ENCODE measurements at places on chromosomes 13 and 19. TPM values are rescaled to one million over a fixed set of nuclear protein-coding genes. Genes with fewer than 3 reads are reported as not detected.

The ZNF616 gene
- 11.0 TPM for total RNA-seq

The KLK14 gene
- 0.57 TPM for total RNA-seq

The SYNGR4 gene
- not detected for total RNA-seq

The VSTM1 gene
- total RNA-seq, result not detected

The PEAK3 gene
- total RNA-seq, result 0.93 TPM

The FPR3 gene
- total RNA-seq, result 21.2 TPM

DNA sequence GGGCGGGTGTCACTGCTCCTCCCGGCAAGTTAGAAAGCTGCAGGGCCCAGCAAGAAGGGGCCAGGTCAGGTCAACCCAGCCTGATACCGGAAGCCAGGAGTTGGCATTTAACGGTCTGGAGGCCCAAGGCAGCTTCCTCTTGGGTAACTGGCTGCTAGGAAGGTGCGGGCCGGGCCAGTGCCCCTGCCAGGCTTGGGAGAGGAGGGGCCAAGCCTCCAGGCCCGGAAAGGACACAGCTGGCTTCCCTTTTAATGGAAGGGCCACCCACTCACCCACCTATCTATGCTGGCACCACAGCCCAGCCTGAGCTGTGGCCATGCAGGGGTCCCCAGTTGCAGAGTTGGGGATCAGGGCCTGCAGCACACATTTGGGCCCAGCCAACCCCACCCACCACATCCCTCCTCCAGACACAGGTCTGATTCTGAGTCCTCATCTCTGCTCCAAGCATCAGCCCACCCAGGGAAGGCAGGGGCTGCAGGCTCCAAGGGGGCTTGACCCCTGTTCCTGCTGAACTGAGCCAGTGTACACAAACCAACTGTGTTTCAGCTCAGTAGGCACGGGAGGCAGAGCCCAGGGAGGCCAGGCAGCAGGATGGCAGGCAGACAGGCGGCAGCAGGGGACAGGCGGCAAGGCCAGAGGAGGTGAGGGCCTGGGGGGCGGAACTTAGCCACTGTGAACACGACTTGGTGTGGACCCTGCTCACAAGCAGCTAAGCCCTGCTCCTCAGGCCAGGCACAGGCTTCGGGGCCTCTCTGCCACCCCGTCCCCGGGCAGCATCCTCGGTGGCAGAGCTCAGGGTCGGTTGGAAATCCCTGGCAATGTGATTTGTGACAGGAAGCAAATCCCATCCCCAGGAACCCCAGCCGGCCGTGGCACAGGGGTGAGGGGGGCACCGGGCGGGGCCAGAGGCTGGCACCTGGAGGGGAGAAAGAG lies 40.8 kb downstream of the ZSWIM4 start:
- H3K4me1 ChIP-seq, result no peaks in the 10 kb centered on the region
- H3K27me3 ChIP-seq, result no peaks in the 10 kb centered on the region
- peaks cover 4% of the 10 kb centered on the region for H3K36me3 ChIP-seq
- peak; percentile 86 for DNase-seq
- H3K27ac ChIP-seq, result peak overlapping the region; percentile 37
- no peak overlapping the region for H3K4me3 ChIP-seq

DNA sequence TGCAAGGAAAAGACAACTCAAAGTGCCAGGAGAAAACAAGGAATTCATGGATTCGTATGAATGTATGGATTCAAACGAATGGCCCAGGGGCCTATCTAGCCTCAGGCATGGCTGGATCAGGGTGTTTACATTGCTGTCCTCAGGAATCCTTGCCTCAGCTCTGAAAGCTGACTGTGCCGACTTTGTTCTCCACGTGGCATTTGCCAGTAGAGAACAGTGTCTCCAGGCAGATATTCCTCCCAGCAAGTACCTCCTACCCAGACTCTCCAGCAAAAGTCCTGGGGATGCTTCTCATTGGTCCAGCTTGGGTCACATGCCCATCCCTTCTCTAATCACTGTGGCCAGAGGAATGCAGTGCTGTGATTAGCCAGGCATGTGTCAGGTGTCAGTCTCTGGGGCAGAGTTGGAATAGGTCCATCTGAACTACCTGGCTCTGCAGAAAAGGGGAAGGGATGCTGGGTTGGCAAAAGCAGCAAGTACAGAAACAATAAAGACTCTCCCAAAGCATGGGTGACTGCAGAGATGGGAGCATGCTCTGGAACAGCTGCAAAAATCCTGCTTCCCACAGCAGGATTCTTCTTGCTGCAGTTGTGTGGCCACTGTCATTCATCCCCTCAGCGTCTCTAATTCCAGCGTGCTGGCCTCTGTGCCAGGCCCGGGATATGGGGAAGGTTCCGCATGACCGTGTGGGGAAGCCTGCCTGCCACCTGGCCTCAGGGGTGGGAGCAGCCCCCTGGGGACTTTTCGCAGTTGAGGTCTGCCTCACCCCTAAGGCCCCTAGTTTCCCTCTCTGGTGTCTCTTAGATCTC lies 30.0 kb downstream of the CCNE1 start:
- no peaks in the 10 kb centered on the region for H3K36me3 ChIP-seq
- no peaks in the 10 kb centered on the region for H3K27me3 ChIP-seq
- DNase-seq, result no peak
- H3K4me1 ChIP-seq, result no peaks in the 10 kb centered on the region
- no peak overlapping the region for H3K27ac ChIP-seq

DNA sequence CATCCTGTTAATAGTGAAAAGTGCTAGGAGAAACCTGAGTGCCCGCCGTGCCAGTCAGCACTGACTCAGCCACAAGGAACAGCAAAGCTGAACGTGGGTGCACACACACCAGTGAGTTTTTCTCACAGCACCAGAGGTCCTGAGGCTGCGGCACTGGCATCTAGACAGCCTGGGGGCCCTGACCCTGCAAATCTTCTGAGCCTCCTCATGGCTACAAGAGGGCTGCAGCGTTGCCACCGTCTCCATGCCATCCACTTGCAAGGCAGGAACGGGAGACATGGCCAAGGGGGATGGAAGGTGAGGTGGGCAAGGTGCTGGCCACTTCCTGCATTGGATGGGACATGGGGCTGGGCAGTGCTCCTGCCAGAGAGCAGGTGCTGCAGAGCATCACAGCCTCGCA lies 211.2 kb upstream of the SOX1 start:
- no peaks in the 10 kb centered on the region for H3K4me1 ChIP-seq
- no peak overlapping the region for H3K27ac ChIP-seq
- DNase-seq, result no peak

DNA sequence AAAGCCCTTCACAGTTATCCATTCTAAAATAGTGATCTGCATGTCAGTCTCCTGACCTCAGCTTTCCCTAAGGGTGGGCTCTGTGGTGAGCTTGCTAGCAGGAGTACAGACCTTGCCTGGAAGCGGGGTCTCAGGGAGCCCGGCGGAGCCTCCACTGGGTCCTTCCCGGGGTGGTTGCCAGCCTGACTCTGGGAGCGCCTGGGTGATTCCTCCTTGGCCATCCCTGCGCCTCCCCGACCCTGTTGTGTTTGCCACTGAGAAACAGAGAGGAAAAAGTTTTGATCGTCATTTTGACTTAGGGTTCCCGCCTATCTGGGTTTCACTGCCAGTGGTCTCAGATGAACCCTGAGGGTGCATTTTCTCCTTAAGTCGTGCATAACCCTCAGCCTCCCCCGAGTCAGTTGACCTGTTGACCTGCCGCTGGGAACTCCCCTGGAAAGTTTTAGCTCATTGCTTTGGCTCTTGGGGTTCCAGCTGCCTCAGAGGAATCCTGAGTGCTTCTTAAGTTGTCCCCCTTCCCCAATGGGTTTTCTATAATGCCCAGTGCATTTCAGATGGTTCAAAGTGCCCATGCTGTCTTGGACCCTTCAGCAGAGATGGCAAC lies 117.8 kb downstream of the RAB20 start:
- H3K27me3 ChIP-seq, result no peaks in the 10 kb centered on the region
- no peaks in the 10 kb centered on the region for H3K36me3 ChIP-seq
- no peak overlapping the region for H3K4me3 ChIP-seq
- DNase-seq, result no peak
- no peaks in the 10 kb centered on the region for H3K4me1 ChIP-seq

DNA sequence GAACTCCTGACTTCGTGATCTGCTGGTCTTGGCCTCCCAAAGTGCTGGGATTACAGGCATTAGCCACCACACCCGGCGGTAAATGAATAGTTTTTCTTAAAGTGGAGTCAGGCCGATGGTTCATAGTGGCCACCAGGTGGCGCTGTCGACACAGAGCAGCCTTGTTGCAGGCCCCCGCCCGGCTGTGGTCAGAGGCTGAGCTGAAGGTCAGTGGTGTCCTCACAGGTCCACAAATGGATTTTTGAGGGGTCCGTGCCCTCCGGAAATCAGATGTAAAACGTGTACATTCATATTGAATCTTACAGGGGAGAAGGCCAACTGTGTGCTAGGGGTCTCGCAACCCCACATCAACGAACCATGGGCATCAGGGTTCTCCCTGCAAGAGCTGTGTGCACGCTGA lies 13.4 kb upstream of the WDR18 start:
- no peaks in the 10 kb centered on the region for H3K27me3 ChIP-seq
- DNase-seq, result no peak
- H3K36me3 ChIP-seq, result no peaks in the 10 kb centered on the region
- H3K27ac ChIP-seq, result no peak overlapping the region
- H3K4me3 ChIP-seq, result no peak overlapping the region

GRCh38 chr13:41075034-41075433 lies 13.7 kb downstream of the WBP4 start:
- no peak overlapping the region for H3K4me3 ChIP-seq
- no peak overlapping the region for H3K27ac ChIP-seq
- no peaks in the 10 kb centered on the region for H3K27me3 ChIP-seq

DNA sequence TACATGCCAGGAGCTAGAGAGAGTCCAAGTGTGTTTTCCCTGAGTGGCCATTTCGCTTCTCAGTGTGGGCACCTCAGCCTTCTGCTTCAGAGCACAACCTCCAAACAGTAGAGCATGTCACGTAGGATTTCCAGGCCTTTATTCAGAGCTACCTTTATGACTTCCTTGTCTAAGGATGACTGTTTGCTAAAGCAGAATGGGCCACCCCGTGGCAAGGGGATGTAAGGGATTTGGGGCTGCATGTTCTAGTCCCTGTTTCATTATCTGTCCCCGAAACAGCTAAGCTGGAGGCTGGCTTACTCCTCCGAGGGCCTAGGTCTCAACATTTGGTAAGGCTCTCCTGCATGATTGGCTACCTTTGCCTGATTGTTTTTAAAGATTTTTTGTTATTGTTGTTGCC lies 6.0 kb downstream of the RNASEH2B start:
- H3K4me3 ChIP-seq, result no peak overlapping the region
- no peak for DNase-seq
- no peak overlapping the region for H3K27ac ChIP-seq
- H3K36me3 ChIP-seq, result no peaks in the 10 kb centered on the region
- H3K27me3 ChIP-seq, result no peaks in the 10 kb centered on the region
- H3K4me1 ChIP-seq, result no peaks in the 10 kb centered on the region

DNA sequence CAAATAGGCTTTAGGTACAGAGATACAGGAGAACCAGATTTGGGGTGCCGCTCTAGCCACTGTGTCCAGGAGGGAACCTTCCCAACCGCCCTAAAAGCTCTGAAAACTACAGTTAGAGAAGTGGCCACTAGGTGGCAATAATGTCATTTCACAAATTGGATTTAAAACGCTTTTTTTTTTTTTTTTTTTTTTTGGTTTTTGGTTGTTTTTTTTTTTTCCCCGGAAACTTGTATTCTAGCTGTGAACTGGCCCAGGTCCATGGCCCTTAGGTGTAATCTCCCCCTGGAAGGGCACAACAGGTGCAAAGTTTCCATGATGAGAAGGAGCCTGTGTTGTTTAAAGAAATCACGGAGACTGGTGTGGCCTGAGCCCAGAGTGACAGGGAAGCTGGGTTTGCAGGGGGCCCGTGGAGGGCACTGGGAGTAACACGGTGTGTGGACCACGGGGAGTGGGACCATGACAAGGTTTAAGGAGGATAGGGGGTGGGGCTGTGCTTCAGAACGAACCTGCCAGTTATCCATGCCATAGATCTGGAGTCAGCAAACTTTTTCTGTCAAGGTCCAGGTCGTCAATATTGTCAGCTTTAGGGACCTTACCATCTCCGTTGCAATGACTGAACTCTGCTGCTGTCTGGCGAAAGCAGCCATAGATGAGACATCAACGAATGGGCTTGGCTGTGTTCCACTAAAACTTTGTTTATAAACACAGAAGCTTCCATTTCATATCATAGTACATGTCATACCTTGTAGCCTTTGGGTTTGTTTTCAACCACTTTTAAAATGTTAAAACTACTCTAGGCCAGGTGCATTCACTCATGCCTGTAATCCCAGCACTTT lies 10.1 kb downstream of the OR1I1 start:
- H3K27me3 ChIP-seq, result no peaks in the 10 kb centered on the region
- no peaks in the 10 kb centered on the region for H3K4me1 ChIP-seq
- no peaks in the 10 kb centered on the region for H3K36me3 ChIP-seq
- no peak overlapping the region for H3K4me3 ChIP-seq
- no peak for DNase-seq
- no peak overlapping the region for H3K27ac ChIP-seq

- no peak overlapping the region for H3K4me3 ChIP-seq
- no peaks in the 10 kb centered on the region for H3K27me3 ChIP-seq
- no peaks in the 10 kb centered on the region for H3K4me1 ChIP-seq
These were observed 15.9 kb upstream of the S1PR4 start for GRCh38 chr19:3162418-3163229.

GRCh38 chr19:41706741-41707501 lies 1.5 kb upstream of the CEACAM5 start:
- peak; percentile 78 for DNase-seq
- no peaks in the 10 kb centered on the region for H3K27me3 ChIP-seq
- no peak overlapping the region for H3K27ac ChIP-seq
- no peak overlapping the region for H3K4me3 ChIP-seq
- H3K36me3 ChIP-seq, result no peaks in the 10 kb centered on the region
- no peaks in the 10 kb centered on the region for H3K4me1 ChIP-seq

DNA sequence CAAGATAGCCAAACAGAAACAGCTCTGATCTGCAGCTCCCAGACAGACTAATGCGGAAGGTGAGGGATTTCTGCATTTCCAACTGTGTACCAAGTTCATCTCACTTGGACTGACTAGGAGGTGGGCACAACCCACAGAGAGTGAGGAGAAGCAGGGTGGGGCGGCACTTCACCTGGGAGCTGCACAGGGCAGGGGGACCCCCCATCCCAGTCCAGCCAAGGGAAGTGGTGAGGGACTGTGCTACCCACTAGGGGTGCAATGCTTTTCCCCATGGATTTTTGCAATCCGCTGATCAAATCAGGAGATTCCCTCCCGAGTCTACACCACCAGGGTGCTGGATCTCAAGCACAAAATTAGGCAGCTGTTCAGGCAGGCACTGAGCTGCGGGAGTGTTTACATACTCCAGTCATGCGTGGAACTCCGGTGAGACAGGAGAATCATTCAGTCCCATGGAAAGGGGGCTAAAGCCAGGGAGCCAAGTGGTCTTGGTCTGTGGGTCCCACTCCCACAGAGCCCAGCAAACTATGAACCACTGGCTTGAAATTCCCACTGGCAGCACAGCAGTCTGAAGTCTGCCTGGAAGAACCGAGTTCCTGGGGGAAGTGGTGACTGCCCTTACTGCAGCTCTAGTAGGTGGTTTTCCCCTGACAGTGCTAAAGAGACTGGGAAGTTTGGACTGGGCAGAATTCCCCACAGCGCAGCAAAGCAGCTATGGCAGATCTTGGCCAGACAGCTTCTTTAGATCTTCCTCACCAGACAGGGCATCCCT lies 85.1 kb upstream of the UFM1 start:
- H3K4me3 ChIP-seq, result no peak overlapping the region
- no peaks in the 10 kb centered on the region for H3K36me3 ChIP-seq
- no peak overlapping the region for H3K27ac ChIP-seq

GRCh38 chr13:40273253-40274025 lies 393.0 kb downstream of the FOXO1 start:
- no peaks in the 10 kb centered on the region for H3K36me3 ChIP-seq
- no peak overlapping the region for H3K27ac ChIP-seq
- peaks cover 2% of the 10 kb centered on the region for H3K4me1 ChIP-seq
- no peak overlapping the region for H3K4me3 ChIP-seq
- H3K27me3 ChIP-seq, result no peaks in the 10 kb centered on the region

GRCh38 chr19:28169168-28169887 lies 1043.6 kb downstream of the UQCRFS1 start:
- H3K36me3 ChIP-seq, result no peaks in the 10 kb centered on the region
- no peak for DNase-seq
- H3K27ac ChIP-seq, result no peak overlapping the region
- H3K27me3 ChIP-seq, result no peaks in the 10 kb centered on the region
- no peak overlapping the region for H3K4me3 ChIP-seq
